Left cardiac atrium (tissue), 4 donors: ENCODE measurements at places on chromosomes 1 and 21. TPM values are rescaled to one million over a fixed set of nuclear protein-coding genes. Genes with fewer than 3 reads are reported as not detected.
A peak's percentile ranks its signal among the peaks of the same experiment; 100 is the strongest.

Gene TFF1
- not detected for total RNA-seq

Gene BGLAP
- total RNA-seq: not detected

Gene HCRTR1
- 0.44 TPM for total RNA-seq

Gene ZNF648
- total RNA-seq: not detected

Gene AMY1B
- not detected for total RNA-seq

Gene CA6
- not detected for total RNA-seq

Gene KRTAP13-2
- not detected for total RNA-seq

Gene DYNLT5
- total RNA-seq: 3.2 TPM

Gene KIAA1614
- 9.3 TPM for total RNA-seq

Gene BTBD8
- 4.5 TPM for total RNA-seq

DNA sequence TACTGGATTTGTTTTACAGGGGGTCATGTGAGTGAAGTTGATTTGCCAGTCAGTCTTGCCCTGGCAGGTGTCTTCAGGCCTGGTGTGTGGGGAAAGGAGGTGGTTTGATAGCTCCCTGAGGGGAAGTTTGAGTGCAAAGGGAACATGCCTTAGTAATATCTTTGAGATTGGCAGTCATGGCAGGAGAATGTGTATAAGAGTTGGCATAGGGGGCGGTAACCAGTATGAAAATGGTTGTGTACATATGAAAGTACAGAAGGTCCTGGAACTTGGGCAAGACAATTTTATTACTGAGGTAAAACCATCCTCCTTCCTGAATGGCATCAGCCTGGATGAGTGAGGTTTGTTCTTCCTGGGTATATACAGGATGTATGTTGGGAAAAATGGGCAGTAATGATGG is 37.6 kb upstream of the PLA2G5 start:
- DNase-seq: no peak

DNA sequence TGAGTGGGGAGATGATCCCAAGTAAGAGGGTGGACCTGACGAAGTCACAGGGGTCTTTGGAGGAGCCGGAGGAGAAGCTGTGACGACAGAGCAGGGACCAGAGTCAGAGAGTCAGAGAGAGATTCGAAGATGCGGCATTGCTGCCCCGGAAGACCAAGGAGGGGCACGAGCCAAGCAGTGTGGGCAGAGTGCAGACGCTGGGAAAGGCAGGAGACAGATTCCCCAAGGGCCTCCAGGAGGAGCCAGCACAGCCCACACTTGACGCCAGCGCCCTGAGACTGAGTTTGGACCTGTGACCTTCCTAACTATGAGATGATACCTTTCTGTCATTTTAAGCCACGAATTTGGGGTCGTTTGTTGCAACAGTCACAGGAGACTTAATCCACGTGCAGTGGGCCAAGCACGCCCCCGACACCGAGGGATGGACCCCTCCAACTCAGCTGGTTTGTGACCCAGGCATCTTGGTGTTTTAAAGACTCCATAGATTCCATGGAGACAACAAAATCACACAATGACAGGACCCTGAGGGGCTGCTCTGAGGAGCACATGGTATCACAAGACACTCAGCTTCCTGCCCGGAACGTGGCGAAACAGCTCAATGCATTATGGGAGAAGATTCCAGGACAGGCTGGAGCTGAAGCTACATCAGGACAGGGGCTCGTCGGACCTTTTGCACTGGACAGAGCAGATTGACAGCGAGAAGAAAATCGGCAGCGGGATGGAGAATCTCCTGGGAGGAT is 11.0 kb upstream of the TFF1 start:
- DNase-seq: no peak

- no peak for DNase-seq
Observed at GRCh38 chr1:102531036-102531435, 534.3 kb upstream of the OLFM3 start.

- peak; percentile 61 for DNase-seq
Observed at GRCh38 chr1:234702342-234703000, 92.5 kb upstream of the IRF2BP2 start.

DNA sequence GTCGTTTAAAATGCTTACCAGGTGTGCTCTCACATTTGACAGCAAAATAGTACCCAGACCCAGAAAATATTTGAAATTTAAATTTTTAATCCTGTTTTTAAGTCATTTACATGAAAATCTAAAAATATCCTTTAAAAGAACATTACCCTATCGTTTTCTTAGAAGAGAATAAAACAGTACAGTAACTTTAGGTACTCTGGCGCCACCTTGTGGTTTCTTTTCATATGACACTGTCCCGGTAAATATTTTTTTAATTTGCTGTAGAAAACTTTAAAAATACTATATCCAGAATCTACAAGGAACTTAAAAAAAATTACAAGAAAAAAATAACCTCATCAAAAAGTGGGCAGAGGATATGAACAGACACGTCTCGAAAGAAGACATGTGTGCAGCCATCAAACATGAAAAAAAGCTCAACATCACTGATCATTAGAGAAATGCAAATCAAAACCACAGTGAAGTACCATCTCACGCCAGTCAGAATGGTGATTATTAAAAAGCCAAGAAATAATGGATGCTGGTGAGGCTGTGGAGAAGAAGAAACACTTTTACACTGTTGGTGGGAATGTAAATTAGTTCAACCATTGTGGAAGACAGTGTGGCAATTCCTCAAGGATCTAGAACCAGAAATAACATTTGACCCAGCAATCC is 129.2 kb downstream of the RGS21 start:
- peak; percentile 46 for DNase-seq

- no peak for DNase-seq
Observed at GRCh38 chr1:189696297-189696696, 781.4 kb downstream of the BRINP3 start.

- peak; percentile 37 for DNase-seq
Observed at GRCh38 chr1:109770331-109771095, 6.8 kb upstream of the EPS8L3 start.

GRCh38 chr1:226404904-226405222 is 3.0 kb downstream of the PARP1 start:
- DNase-seq: no peak

DNA sequence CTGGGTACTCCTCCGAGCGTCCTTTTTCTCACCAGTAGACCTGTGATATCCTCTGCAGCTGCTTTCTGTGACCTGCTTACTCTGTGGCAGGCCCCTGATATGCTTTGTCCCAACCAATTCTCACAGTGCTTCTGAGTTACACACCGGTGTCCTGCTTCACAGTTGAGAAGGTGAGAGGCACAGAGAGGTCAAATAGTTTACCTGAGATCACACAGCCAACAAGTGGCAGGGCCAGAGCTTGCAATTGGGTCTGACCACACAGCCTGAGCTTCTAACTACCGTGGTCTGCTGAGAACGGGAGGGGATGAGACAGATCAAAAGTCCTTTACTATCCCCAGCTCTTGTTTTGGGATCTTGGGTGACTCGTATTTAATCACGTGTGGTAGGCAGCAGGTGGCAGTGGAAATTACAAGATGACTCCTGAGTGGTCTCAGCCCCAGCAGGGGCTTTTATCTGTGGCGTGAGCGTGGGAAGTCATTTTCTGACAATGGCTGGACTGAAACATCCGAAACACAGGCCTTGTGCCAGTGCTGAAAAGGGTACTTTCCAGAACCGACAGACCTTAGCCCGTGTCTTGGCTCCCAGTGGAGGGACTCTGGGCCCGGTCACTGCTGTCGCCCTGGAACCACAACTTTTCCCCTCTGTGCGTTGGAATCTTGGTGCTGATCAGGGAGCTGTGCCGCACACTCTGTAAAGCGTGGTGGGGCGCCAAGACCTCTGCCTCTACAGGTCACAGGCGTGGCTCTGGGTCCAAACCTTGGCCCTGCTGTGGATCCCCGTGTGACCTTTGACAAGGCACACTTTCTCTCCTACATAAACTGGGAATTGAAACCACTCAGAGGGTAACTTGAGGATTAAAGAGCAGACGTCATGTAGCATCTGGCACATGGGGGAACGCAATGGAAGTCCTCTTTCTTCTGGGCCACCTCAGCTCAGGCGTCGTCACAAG is 11.9 kb downstream of the THEMIS2 start:
- DNase-seq: no peak

DNA sequence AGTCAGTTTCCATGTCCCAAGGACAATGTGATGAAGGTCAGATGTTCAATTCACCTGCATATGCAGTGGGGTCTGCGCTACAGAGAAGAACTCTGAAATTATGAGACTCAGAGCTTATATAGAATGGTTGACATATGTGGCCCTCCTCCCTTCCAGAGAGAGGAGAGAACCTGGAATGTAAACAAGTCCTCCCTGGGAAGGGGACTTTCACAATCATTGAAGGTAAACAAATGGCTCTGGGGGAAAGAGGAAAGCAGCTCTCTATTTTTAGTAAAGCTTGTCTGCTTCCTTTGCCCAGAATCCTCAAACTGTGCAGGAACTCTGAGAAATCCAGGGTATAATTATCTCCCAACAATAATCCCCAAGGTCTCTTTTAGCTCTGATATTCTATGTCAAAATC is 9.8 kb downstream of the OVGP1 start:
- no peak for DNase-seq

DNA sequence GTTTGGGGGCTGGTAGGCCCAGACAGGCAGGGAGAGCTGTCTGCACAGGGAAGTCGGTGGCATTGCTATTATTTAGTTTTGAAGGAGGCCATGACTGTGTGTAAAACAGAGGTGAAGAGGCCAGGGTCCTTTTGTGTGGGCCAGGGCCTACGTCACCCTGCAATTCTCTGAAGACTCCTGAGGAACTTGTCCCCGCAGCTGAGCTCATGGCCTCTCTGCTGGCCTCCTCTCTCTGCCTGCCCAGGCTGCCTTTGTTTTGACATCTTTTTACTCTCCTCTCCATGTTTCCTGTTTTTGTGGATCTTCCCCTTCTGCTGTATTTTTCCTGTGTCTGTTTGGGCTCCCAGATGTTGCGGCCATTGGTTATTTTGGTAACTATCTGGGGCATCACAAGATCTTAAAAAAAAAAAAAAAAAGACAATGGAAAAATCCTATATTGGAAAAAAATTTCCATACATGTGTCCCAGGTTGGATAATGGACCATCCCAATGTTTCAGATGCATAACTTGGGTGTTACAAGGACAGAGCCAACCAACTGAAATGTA is 280.7 kb downstream of the RPS6KC1 start:
- DNase-seq: no peak

GRCh38 chr1:41723786-41724185 is 194.9 kb downstream of the HIVEP3 start:
- no peak for DNase-seq

DNA sequence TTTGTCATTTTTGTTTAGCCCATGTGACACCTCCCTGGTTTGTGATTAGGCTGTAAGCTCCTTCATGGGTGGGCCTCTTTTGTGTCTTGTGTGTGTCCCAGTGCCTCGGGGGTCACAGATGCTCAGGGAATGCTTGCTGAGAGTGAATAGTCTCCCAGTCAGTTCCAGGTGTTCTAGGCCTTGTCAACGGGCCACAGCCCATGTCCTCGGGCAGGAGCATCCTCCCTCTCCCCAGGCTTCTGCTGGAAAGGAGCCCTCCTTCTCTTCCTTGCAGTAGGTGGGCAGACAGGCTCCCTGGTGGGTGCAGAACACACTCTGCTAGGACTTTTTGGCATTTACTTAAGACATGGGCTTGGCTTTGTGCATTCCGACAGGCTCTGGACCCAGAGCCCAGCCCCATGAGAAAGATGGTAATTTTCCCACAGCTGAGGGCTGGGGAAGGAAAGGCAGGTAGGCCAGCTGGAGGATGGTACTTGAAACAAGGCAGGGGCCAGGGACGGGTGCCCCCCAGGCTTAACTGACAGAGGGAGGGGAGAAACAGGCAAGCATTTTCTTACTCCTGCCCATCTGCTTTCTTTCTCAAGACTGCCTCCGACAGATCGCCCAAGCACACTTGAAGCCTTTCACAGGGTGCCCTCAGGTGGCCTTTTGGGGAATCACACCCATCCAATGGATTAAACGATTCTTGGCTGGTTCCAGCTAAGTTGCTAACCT is 7.1 kb upstream of the CPLANE2 start:
- DNase-seq: peak; percentile 81

- DNase-seq: peak; percentile 61
Observed at GRCh38 chr21:25639551-25640201, 618 bp downstream of the JAM2 start.

GRCh38 chr1:4121293-4121684 is 221.2 kb upstream of the C1orf174 start:
- DNase-seq: no peak

DNA sequence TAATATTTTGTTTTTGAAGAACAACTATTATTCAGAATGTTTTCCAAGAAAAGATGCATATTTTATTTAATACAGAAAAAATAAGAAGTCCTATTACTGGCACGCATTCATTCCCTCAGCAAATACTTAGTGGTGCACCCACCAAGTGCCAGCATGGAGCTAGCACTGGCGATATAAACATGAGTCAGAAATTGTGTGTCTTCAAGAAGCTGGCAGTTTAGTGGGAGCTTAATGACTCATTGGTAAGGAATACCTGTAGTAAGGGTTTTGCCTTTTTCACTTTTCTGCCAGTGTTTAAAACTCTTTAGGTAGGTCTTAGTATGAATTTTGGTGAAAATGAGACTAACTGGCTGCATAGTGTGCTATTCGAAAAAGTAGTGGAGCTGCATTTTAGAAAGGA is 6.3 kb downstream of the MAGI3 start:
- no peak for DNase-seq

- DNase-seq: no peak
Observed at GRCh38 chr1:215081661-215082531, 641 bp upstream of the KCNK2 start.

DNA sequence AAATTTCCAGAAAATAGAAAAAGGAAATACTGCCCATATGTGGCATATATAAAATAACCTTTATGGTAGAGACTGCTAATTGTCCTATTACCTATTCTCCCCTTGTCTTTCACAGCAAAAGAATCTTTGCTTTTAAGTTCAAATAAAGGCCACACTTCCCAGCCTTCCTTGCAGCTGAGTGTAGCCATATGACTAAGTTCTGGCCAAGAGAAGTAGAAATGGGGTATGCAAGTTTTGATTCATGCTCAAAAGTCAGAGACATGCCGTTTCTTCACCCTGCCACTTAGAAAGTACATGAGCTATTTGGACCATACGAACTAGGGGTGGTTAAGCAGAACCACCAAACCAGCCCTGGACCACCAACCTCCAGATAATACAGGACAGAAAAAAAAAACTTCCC is 18.3 kb upstream of the S100A2 start:
- DNase-seq: no peak

DNA sequence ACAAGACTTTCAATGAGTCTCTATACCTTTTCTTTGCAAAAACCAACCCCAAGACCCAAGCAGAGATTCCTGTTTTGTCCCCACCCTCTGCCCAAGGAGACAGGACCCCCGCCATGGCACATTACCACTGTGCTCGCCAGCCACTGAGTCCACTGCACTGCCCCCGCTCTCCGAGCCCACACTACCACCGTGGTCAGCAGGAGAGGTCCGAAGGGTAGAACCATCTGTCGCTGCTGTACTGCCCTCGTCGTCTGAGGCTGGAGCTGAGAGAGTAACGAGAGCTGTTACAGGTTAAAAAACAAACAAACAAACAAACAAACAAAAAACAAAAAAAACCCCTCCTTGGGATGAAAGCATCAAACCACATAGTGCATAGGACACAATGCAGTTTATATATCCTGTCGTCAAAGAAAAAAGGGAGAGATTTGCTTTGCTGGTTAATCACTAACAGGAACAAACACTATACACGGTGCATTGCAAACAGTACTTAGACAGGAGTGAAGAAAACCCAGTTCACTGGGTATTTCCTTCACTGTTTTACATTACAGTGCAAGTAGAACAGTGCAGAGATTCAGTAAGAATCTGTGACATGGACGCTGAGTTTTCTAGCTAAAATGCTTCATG is 71.0 kb downstream of the UBR4 start:
- DNase-seq: no peak

GRCh38 chr1:235207209-235207565 is 46.1 kb upstream of the RBM34 start:
- no peak for DNase-seq

- no peak for DNase-seq
Observed at GRCh38 chr21:46552865-46553379, 52.0 kb downstream of the S100B start.

- DNase-seq: no peak
Observed at GRCh38 chr1:218467101-218468072, 122.3 kb downstream of the TGFB2 start.
